Stimulated activated CD4-positive, alpha-beta T cell treated with anti-CD3 and anti-CD28 coated beads, Interleukin-1b, Interleukin-23, amount 100 ng/mL, for 1 hour (primary cell): ENCODE measurements at places on chromosomes 1 and 21.

GRCh38 chr1:64956010-64956640 is 10.2 kb downstream of the JAK1 start:
- DNase-seq, result no peak

DNA sequence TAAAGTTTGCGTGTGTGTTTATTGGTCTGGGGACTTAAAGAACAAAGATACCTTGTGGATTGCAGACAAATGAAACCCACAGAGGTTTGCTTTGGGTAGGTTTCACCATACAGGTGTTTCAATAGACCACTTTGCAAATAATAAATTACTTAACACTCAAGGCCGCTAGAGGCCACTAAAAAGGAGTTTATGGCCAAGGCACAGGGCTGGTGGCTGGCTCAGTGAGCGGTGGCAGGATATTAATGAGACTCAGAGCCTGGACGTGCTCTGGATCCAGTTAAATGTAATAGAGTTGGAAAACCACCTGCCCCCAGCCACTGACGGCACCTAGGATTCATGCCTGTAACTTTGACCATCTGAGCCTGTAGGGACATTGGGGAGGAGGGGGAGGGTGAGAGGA is 44.5 kb downstream of the LRRC38 start:
- no peak for DNase-seq

GRCh38 chr1:202197653-202198365 is 4.2 kb downstream of the LGR6 start:
- DNase-seq, result no peak

GRCh38 chr1:109850194-109850593 is 60.5 kb upstream of the CSF1 start:
- DNase-seq, result no peak

DNA sequence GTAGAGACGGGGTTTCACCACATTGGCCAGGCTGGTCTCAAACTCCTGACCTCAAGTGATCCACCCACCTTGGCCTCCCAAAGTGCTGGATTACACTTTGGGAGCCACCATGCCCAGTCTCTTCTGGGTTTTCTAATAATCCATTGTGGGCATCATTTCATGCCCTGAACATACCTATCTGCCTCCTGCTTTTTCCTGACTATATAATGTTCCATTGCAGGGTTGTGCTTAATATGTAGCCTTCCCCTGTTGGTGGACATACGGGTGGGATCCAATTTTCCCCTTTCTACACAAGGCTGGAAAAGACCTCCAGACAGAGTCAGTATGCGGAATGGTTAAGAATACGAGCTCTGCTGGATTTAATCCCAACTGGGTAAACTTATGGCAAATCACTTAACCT is 3.5 kb upstream of the ZNF683 start:
- DNase-seq, result no peak

GRCh38 chr21:31187499-31187898 is 149.2 kb upstream of the KRTAP19-8 start:
- no peak for DNase-seq

GRCh38 chr1:168491527-168492164 is 52.2 kb downstream of the XCL2 start:
- DNase-seq, result no peak

DNA sequence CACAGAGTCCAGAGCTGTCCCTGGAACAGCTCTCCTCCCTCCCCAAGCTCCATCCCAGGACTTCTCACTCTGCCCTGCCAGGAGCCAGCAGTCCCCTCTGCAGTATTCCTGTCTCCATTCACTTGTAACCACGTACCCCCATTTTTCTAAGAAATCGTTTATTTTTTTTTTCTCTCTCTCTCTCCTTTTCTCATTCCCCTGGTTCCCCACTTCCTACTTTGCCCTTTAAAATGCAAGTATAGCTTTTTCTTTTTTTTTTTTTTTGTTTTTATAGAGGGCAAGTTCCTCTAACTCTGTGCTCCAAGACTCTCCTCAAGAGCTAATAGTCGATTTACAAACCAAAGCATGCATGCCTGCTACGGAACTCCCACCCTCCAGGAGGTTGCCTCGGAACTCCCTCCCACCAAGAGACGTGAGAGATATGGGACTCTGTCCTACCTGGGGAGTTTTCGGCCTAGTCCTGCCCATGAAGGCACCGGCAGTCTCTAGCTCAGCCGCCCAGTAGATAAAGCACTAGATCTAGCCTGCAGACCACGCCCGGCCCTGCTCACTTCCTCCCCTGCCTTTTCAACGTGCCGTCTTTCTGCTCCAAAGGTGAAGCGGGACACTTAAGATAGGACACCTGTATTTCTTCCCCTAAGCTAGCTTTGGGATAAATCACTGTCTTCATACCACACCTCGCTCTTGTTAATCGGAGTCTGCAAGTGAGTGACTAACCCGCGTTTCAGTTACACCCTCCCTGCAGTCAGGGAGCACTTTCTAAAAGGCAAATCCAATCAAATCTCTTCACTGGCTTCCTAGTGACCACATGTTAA is 27.7 kb downstream of the TNFRSF9 start:
- DNase-seq, result no peak

- no peak for DNase-seq
These were observed 931 bp upstream of the MXRA8 start for GRCh38 chr1:1359308-1359663.

DNA sequence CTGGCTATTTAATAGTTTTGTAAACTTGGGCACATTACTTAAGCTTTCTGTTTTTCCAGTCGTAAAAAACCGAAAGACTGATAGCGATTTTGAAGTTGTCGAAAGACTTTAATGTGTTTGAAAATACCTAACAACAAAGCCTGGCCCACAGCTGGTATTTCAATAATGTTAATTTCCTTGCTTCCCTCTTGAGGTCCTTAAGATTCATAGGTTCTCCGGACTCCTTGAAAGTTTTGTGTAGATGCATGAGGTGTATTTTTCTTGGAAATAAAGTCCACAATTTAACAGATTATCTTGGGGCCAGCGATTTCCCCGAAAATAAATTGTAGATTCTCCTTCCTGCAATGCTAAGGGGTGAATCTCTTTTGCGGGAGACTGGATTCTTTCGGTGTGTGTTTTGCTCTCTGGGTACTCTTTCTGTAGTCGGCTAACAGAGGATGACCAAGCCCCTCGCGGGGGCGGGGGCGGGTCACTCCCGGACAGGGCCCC is 735 bp upstream of the YTHDF2 start:
- no peak for DNase-seq

- DNase-seq, result no peak
These were observed 1.6 kb downstream of the DONSON start for GRCh38 chr21:33586927-33587326.

DNA sequence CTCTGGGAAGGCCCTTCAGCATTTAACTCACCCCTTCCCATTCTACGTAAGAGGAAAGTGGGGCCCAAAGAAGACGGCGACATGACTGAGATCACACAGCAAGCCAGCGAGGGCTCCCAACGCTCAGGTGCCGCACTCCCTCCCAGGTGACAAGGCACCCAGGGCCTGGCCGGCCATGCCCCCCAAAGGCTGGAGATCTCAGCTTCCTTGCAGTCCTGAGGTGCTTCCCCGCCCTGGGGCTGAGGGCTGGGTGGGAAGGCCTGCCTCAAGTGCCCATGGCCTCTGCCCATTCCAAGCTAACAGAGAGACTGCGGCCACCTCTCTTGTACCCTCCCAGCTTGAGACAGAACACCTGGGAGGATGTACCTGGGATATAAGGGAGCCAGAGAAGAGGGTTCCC is 1.0 kb upstream of the CRYBG2 start:
- no peak for DNase-seq

GRCh38 chr1:196481616-196482015 is 126.6 kb downstream of the KCNT2 start:
- no peak for DNase-seq

GRCh38 chr1:200338451-200338850 is 71.4 kb downstream of the ZNF281 start:
- no peak for DNase-seq

DNA sequence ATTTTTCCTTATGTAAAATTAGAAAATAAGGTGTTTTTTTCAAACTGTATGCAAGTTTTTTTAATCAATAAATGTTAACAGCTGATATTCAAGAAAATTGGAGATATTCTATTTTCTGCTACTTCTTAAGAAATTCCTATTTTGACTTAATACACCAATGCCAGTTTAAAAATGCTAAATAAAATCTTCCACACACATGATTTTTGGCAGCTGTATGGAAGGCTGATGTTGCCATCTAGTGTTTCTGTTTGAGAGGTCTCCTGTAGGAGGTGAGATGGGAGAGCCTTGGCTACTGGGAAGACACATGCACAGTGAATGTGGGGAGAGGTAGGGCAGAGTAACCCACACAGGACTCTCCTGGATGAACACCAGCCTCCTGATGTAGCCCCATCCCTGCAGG is 29.2 kb upstream of the OR2B11 start:
- DNase-seq, result no peak

DNA sequence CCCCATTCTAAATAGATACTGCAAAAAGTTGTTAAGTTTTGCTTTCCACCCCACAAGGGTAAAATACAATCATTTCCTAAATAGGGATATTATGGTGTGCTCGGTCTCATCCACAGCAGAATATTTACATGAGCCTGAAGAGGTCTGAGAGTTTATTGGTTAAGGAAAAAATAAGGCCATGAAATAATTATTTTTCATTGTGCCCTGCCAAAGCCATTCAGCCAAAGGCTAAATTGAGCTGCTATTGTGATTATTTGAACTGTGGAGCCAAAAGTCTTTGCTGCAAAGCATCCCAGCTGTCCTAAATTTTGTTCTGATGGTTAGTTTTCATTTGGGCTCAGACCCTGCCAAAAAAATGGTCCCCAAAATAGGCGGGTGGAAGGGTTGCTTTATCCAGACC is 298.7 kb upstream of the ESRRG start:
- DNase-seq, result no peak

GRCh38 chr1:166721145-166721544 is 118.1 kb upstream of the POGK start:
- no peak for DNase-seq

DNA sequence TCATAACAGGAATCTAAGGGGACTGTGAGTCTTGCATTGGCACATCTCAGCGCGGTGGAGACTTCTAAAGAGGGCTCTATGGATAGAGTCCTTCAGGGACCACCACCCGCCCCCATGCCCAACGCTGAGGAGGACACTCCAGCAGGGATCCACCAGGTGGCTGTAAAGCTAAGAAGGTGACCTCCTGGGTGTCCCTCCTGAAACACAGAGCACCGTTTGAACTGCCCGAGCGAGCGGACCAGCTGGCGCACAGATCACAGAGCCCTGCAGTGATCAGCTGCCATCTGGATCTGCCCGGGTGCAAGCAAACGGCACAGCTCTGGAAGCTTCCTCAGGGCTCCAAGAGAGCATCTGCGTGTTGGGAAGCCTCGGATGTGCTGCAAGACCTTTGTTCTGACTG is 51.3 kb upstream of the LYST start:
- DNase-seq, result no peak

GRCh38 chr1:78318011-78318410 is 172.8 kb upstream of the PTGFR start:
- no peak for DNase-seq

DNA sequence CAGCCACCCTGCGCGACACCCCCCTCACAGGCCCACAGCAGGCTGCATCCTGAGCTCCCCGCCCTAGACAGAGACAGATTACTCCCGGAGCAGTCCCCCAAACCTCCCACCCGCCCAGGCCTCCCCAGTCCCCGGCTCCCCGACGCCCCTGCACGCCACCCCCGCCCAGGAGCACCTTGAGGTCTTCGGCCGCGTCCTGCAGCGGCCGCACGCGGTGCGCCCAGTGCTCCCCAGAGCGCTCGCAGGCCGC is 731 bp downstream of the TRIM11 start:
- no peak for DNase-seq

- peak; percentile 4 for DNase-seq
These were observed 89.0 kb upstream of the PPM1J start for GRCh38 chr1:112803906-112804762.

DNA sequence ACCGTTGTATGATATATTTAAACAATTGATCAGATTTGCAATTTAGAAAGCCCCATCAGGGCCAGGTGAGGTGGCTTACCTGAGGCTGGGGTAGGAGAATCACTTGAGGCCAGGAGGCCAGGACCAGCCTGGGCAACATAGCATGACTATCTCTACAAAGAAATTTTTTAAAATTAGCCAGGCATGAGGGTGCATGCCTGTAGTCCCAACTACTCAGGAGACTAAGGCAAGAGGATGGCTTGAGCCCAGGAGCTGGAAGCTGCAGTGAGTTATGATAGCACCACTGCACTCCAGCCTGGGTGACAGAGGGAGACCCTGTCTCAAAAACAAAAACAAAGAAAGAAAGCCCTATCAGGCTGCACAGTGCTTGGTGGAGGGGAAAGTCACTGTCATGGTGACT is 159.9 kb upstream of the RAB4A start:
- no peak for DNase-seq

GRCh38 chr1:40594187-40594531 is 62.7 kb downstream of the ZNF684 start:
- DNase-seq, result no peak

- DNase-seq, result no peak
These were observed 51.2 kb upstream of the SMYD2 start for GRCh38 chr1:214229736-214230135.

DNA sequence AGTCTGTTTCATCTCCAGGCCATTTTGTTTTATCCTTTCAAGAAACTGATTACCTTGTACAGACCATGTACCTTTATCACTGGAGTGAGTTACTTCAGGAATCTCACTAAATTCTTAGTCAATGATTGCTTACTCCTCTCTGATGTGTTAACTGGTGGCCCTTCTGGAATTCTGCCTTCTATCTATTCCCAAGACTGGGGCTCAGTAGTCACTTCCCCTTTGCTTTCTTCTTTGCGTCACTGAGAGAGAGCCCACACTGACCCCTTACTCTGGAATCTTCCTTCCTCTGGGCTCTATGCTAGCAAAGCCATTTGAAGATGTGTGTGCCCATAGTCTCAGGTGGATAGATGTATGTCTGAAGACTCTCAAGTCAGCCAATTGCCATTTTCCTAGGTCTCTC is 34.6 kb downstream of the XCL2 start:
- no peak for DNase-seq

DNA sequence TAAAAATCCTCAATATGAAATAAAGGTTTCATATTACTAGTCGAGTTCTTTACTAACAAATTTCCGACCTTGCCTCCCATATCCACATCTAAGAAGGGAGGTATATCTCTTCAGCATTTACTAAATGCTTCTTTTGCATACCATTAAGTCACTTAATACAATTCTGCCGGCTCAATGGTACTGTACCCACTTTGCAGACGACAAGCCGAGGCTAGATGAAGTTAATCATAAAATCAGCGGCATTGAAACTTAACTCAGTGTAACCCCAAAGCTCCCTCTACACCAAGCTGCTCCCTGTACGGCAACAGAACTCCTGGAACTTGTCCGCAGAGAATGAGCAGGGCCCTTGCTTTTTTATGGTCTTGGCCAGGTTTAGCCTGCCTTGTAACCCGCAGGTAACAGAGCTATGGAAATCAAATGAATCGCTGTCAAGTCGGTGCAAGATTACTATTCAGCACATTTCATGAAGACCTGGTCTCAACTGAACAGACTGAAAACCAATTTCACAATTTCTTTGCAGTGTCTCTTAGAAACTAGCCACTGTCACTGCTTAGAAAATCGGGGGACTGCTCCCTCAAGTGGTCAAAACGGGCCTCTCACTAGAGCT is 738 bp downstream of the INTS7 start:
- DNase-seq, result no peak

GRCh38 chr1:203271018-203271743 is 34.1 kb upstream of the BTG2 start:
- no peak for DNase-seq
